ENCODE measurements at places on chromosomes 7 and 10.

GRCh38 chr10:133237241-133237587 lies 441 bp upstream of the VENTX start:
- no peak for DNase-seq

GRCh38 chr10:112855134-112855533 lies 94.9 kb upstream of the TCF7L2 start:
- DNase-seq: no peak

GRCh38 chr10:3579845-3580244 lies 205.2 kb downstream of the KLF6 start:
- DNase-seq: no peak

- peak; percentile 15 for DNase-seq
These were observed 30.4 kb downstream of the GPRIN2 start for GRCh38 chr10:46525824-46526681.

DNA sequence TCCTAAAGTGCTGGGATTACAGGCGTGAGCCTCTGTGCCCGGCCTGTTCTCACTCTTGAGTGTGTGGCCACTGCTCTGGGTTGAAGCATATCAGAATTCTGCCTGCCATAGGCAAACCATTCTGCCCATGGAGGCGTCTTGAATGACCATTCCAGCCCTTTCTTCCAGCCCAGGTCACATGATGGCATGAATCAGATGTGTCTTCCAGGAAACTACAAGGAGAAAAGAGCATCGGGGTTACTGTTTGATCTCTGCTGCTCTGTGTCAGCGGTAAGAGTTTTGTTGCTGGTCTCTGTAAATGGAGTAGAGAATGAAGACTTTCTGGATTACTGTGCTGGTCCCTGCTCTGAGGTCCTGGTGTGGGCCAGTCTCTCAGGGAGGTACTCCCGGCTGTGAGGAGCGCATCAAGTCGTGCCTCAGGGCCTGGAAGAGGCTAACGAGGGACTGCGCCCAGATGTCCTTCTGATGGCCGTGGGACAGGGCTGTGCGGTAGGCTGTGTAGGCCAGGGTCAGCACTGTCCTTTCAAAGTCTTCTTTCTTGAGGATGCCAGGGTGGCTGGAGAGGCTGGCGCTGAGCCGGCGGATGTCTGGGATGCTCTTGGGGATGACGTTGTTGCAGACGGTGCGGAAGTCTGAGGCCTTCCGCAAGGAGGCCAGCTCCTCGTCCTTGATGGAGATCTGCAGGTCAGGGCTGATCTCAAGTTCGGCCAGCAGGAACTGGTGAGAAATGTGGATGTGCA lies 5.8 kb upstream of the SLC13A4 start:
- DNase-seq: no peak

DNA sequence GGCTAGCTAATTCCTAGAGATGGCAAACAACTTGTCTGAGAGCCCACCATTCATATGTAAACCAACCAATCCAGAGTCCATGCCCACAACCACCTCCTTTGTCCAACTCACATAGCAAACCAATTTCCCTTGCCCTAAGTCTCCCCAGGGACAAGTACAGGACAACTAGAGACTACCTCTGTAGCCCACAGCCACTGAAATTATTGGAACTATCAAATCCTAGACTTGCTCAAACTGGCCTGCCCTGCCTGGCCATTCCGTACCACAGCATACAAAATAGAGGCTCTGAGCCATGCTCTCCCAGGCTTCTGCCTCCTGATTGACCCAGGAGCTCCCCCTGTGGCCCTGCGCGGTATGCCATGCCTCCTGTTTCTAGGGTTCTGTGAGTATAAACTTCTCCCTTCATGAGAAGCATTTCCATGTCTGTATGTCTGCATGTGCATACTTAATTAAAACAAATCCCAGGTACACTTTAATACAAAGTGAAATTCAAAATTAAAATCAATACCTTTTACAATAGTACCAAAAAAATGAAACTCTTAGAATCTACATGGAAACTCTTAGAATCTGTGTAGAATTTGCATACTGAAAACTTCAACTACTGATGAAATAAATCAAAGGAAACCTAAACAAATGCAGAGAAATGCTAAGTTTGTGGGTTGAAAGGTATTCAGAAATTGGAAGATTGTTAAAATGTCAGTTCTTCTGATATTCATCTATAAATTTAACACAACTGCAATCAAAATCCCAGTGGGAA lies 4.0 kb upstream of the HECW1 start:
- peak; percentile 53 for DNase-seq

DNA sequence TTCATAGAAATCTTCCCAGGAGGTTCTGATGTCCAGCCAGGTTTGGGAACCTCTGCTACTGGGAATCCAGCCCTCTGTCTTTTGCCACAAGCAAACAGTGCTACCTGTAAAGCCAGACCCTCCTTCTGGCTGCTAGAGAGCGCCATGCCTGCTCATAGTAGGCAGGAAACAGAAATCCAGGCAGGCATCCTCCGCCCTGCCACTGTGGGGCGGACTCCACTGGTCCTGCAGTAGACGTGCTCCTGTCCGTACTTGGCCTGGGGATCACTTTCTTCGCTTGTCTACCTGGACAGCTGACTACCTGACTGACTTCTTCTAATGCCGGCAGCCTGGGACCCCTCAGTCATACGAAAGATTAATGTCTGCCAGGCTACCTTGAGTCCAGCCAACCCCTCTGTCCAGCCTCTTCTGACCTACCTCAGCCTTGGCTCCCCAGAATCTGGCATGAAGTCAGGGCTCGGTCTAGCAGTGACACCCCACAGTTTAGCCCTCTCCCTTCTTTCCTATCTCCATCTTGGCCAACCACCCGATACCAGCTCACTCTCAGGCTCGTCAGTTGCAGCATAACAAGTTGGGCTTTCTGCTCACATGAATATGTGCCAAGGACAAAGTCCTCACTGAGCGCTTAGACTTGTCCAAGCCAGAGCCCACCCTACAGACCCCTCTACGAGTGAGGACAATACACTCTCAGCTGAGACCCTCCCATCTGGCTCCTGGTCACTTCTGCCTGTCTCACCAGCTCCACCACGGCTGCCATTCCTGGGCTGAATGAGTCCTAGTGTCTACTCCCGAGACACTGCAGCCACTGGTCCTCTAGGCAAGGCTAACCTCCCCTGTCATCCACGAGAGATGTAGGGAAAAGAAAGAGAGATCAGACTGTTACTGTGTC lies 43.9 kb upstream of the OPALIN start:
- no peak for DNase-seq

GRCh38 chr7:44711528-44711927 lies 37.1 kb upstream of the ZMIZ2 start:
- DNase-seq: no peak

GRCh38 chr7:23434147-23434917 lies 36.0 kb downstream of the IGF2BP3 start:
- DNase-seq: no peak

- DNase-seq: peak; percentile 56
These were observed 4.1 kb upstream of the RASSF4 start for GRCh38 chr10:44955413-44956070.

- DNase-seq: peak; percentile 36
These were observed 35.2 kb upstream of the WDFY4 start for GRCh38 chr10:48649349-48649944.

GRCh38 chr7:69845721-69846495 lies 247.6 kb downstream of the AUTS2 start:
- DNase-seq: peak; percentile 26

- peak; percentile 66 for DNase-seq
These were observed 1174.6 kb upstream of the C7orf33 start for GRCh38 chr7:147415991-147416390.

- DNase-seq: no peak
These were observed 37.2 kb downstream of the HEPACAM2 start for GRCh38 chr7:93188870-93189634.

DNA sequence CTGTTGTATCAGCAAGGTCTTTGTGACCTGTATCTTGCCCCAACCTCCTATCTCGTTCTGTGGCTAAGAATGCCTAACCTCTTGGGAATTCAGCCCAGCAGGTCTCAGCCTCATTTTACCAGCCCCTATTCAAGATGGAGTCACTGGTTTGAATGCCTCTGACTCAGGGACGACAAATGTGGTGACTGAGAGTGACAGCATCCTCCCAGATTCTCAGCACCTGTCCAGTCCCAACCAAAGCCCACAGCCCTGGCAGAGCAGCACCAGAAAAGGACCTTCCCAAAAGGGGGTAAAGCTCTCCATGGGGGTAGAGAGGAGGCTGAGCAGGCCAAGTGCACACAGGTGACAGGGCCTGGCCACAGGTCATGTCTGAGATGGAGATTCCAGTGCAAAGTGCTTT lies 35.4 kb upstream of the GPAM start:
- no peak for DNase-seq

GRCh38 chr10:122541541-122542002 lies 19.0 kb upstream of the DMBT1 start:
- DNase-seq: peak; percentile 5

- DNase-seq: no peak
These were observed 6.3 kb downstream of the LOXL4 start for GRCh38 chr10:98261436-98262277.

DNA sequence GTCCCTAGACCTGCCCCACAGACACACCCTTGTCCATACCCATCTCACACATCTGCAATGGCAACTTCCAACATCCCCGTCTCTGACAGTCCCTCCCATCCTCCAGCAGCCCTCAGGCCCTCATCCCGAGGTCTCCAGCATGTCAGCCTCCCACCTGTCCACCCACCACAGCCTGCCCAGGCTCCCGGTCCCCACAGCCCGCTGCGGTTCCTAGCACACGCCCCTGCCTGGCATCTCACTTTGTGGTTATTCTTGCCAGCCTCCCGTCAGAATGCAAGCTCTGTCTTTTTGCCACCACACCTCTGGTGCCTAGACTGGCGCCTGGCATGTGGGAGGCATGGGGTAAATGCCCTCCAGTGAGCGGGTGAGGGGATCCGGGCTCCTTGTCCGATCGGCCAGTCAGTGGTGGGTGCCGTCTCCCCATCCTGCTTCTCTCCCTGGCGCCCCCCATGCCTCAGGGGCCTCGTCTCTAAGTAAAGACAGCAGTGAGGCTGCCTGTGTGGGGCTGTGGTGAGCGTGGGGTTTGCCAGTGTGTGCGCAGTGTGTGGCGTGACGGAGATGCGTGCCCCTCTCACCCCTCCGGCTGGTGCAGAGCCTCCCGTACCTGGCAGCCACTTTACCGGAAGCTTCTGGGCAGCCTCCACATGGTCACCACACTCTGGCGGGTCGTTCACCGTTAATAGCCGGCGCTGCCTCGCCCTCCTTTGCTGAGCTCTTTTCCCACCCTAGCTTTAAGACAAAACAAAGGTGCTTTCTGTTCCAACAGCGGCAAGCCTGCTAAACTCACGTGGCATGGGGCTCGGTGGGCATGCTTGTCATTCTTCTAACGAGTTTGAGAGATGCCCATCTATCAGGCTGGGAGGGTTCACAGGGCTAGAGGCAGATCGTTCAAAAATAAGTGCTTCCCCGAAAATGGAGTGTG lies 28.5 kb upstream of the TTYH3 start:
- DNase-seq: no peak

- DNase-seq: no peak
These were observed 60.3 kb downstream of the USP6NL start for GRCh38 chr10:11551104-11551503.

DNA sequence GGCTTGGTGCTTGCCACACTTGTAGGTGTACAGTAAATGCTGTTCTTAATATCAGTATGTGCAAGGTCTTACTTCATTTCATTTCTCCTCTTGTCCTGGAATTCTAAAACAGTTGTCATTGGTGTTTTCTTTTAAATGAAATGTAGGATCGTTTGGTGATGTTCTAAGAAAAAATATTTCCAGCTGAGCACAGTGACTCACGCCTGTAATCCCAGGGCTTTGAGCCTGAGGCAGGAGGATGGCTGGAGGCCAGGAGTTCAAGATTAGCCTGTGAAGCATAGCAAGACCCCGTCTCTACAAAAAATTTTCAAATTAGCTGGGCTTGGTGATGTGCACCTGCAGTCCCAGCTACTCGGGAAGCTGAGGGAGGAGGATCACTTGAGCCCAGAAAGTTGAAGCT lies 32.6 kb upstream of the ELN start:
- DNase-seq: peak; percentile 83

DNA sequence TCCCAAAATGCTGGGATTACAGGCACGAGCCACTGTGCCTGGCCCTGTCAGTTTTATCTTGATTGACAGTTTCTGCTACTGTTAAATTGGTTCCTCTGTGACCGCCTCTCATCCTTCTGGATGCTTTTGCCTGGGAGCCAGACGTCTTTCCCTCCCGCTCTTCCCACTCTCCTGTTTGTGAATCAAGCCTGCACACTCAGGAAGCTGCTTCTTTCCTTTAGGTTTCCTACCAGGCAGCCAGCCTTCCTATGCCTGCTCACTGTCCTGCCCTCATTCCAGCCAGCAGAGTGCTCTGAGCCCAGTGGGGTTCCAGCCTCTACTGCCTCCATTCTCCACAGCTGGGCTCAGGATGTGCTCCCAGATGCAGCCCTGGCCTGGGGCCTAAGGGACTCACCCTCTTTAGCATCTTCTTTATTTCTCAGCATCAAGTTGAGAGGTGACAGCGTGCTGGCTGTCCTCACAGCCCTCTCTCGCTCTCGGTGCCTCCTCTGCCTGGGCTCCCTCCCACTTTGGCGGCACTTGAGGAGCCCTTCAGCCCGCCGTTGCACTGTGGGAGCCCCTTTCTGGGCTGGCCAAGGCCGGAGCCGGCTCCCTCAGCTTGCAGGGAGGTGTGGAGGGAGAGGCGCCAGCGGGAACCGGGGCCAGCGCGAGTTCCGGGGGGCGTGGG lies 5.1 kb downstream of the SH2D4B start:
- DNase-seq: no peak

GRCh38 chr10:61301575-61301974 lies 151.6 kb downstream of the TMEM26 start:
- no peak for DNase-seq
